Sigmoid colon (tissue), 7 donors: ENCODE measurements at places on chromosomes 13 and 19. TPM values are rescaled to one million over a fixed set of nuclear protein-coding genes. Genes with fewer than 3 reads are reported as not detected.

GRCh38 chr13:31967155-31967554 is 64.4 kb upstream of the FRY start:
- no peaks in the 10 kb centered on the region for H3K27me3 ChIP-seq
- no peak overlapping the region for H3K4me3 ChIP-seq
- no peaks in the 10 kb centered on the region for H3K36me3 ChIP-seq

GRCh38 chr19:46111376-46111775 is 13.1 kb downstream of the IGFL3 start:
- no peaks in the 10 kb centered on the region for H3K27me3 ChIP-seq
- no peak overlapping the region for H3K4me3 ChIP-seq
- no peaks in the 10 kb centered on the region for H3K4me1 ChIP-seq
- no peak overlapping the region for H3K27ac ChIP-seq
- no peaks in the 10 kb centered on the region for H3K36me3 ChIP-seq

- DNase-seq, result no peak
- H3K4me1 ChIP-seq, result no peaks in the 10 kb centered on the region
- no peaks in the 10 kb centered on the region for H3K27me3 ChIP-seq
- H3K4me3 ChIP-seq, result no peak overlapping the region
- no peaks in the 10 kb centered on the region for H3K36me3 ChIP-seq
These were observed 9.8 kb downstream of the PNMA8A start for GRCh38 chr19:46461537-46461936.

GRCh38 chr19:33241530-33242101 is 16.0 kb upstream of the SLC7A10 start:
- H3K4me1 ChIP-seq, result peaks cover 9% of the 10 kb centered on the region
- H3K36me3 ChIP-seq, result no peaks in the 10 kb centered on the region
- no peaks in the 10 kb centered on the region for H3K27me3 ChIP-seq
- DNase-seq, result no peak

PINLYP gene
- polyA plus RNA-seq, result 1.4 TPM

TNPO2 gene
- 9.5 TPM for polyA plus RNA-seq
